ENCODE measurements at places on chromosomes 16 and 17. TPM values are rescaled to one million over a fixed set of nuclear protein-coding genes. Genes with fewer than 3 reads are reported as not detected.

DNA sequence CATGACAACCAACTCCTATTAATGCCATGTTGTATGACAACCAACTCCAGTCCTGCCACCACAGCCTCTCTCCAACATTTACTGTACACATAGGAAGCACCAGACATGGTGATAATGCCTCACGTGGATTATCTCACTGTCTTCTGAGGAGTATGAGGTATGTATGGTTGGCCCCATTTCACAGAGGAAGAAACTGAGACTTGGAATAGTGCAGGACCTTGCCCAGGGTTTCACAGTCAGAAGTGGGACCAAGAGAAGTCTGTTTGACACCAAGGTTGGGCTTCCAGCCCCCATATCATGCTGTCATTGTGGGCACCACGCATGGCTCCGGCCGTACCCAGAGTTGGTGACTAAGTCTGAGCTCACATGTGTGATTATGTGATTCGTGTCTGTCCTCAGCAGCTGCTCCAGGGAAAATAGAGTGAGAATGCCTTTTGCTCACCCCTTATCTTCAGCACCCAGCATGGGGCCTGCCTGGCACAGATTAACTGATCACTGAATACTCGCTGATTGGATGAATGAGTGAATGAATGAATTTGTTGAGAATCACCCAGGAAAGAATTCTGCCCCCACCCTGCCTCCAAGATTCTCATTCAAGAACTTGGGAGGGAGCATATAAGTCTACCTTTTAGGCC is 204.1 kb upstream of the NLRP1 start:
- no peaks in the 10 kb centered on the region for H3K4me1 ChIP-seq
- DNase-seq = no peak

- H3K27me3 ChIP-seq = peaks cover 11% of the 10 kb centered on the region
- peaks cover 4% of the 10 kb centered on the region for H3K36me3 ChIP-seq
- DNase-seq = peak; percentile 53
- H3K4me3 ChIP-seq = peak overlapping the region; percentile 65
Measured at GRCh38 chr17:82272495-82273326, 789 bp downstream of the CSNK1D start.

- no peaks in the 10 kb centered on the region for H3K36me3 ChIP-seq
- H3K4me1 ChIP-seq = peaks cover 31% of the 10 kb centered on the region
- no peaks in the 10 kb centered on the region for H3K27me3 ChIP-seq
- peak overlapping the region; percentile 75 for H3K27ac ChIP-seq
Measured at GRCh38 chr17:14427900-14428647, 127.2 kb downstream of the HS3ST3B1 start.

DNA sequence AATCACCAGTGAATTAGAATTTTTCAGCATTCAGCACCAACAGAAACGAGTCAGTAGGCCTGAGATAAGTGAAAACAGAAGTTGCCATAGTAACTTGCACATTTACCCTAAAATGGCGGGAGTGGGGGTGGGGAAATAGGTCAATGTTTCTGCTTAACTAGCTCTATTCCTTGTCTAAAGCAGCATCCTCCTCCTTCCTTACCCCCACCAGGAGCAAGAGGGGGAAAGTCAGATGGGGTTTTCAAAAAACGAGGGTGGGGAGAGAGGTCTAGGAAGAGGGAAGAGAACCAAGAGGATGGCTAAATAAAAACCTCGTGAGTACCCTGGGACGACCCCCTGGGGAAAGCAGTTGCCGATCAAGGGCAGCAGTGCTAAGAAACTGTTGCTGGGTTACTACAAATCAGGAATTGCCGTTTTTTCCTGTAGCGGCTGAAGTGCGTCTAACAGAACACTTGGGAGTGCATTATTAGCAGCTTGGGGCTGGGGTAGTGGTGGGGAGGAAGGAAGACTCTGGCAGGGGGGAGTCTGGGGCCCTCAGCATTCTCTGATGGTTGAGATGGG is 34.4 kb upstream of the MNT start:
- no peak overlapping the region for H3K4me3 ChIP-seq
- H3K36me3 ChIP-seq = peaks cover 69% of the 10 kb centered on the region
- H3K27me3 ChIP-seq = no peaks in the 10 kb centered on the region
- H3K4me1 ChIP-seq = no peaks in the 10 kb centered on the region
- no peak for DNase-seq
- no peak overlapping the region for H3K27ac ChIP-seq

GRCh38 chr17:71553381-71553780 is 567.4 kb upstream of the SOX9 start:
- no peak for DNase-seq
- H3K4me3 ChIP-seq = no peak overlapping the region
- H3K27me3 ChIP-seq = no peaks in the 10 kb centered on the region
- H3K27ac ChIP-seq = no peak overlapping the region
- H3K36me3 ChIP-seq = no peaks in the 10 kb centered on the region

DNA sequence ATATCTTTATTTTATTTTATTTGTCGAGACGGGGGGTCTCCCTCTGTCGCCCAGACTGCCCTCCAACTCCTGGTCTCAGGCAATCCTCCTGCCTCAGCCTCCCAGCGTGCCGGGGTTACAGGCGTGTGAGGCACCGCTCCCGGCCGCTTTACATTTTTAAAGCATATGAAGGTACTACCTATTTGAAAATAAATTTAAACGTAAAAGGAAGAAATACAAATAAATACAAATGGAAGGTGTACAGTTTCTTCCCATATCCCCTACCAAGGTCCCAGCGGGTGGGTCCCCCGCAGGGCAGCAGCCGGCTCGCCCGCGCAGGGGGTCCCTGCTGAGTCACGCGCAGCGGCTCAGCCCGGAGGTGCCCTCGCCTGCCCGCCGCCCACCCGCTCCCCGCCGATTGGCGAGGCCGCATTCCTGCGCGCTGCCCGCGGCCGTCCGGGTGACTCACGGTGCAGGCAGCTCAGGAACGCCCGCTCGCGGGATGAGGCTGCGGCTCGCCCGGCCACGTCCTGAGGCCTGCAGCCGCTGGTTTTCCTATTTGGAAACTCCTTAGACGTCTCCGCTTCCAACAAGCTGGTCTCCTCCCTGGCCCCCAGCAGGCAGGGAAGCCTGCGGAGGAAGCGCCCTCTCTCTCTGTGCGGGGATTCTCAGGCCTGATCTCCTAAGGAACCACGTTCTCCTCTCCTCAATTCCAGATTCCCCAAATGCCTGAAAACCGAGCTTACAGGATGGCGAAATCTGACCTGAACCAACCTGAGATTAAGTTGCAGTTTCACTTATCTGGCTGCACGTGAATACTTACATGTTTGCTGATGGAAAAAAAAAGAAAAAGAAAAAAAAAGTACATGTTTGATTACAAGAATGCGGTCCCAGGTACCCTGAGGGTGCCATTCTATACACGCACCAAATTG is 54.8 kb upstream of the MAP3K14 start:
- H3K4me1 ChIP-seq = no peaks in the 10 kb centered on the region
- H3K27ac ChIP-seq = no peak overlapping the region
- H3K4me3 ChIP-seq = no peak overlapping the region
- DNase-seq = no peak

Gene SMIM36
- not detected for total RNA-seq

Gene PEX12
- total RNA-seq = 5.9 TPM

Gene KCNAB3
- 18.1 TPM for total RNA-seq
